Activated naive CD4-positive, alpha-beta T cell (primary cell): ENCODE measurements at places on chromosomes 2 and 18.

DNA sequence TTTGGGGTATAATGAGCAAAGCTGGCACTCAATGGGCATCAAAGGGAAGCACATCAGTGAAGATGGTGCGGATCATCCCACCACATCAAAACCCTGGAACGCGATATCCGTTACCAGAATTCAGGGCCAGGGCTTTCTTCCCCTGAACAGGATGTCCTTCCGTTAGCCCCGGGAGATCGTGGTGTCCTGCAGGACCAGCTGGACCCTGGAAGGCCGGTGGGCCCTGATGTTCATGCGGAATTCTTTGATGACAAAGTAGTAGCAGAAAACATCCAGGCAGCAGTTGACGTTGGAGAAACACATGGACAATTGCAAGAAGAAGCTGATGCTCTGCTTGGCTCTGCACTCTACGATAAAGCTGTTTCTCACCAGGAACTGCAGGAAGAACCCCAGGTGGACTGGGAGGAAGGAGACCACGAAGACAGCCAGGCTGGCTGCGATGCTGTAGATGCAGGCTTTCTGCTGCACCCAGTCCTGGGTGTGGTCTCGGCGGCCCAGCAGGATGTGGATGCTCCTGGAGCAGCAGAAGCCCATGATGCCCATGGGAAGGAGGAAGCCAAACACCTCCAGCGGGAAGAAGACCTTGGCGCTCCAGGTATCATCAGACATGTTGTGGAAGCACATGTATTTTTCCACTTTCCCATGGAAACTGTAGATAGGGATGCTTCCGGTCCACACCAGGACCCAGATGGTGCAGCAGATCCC, 15.0 kb downstream of the GPR55 start:
- no peak for DNase-seq

DNA sequence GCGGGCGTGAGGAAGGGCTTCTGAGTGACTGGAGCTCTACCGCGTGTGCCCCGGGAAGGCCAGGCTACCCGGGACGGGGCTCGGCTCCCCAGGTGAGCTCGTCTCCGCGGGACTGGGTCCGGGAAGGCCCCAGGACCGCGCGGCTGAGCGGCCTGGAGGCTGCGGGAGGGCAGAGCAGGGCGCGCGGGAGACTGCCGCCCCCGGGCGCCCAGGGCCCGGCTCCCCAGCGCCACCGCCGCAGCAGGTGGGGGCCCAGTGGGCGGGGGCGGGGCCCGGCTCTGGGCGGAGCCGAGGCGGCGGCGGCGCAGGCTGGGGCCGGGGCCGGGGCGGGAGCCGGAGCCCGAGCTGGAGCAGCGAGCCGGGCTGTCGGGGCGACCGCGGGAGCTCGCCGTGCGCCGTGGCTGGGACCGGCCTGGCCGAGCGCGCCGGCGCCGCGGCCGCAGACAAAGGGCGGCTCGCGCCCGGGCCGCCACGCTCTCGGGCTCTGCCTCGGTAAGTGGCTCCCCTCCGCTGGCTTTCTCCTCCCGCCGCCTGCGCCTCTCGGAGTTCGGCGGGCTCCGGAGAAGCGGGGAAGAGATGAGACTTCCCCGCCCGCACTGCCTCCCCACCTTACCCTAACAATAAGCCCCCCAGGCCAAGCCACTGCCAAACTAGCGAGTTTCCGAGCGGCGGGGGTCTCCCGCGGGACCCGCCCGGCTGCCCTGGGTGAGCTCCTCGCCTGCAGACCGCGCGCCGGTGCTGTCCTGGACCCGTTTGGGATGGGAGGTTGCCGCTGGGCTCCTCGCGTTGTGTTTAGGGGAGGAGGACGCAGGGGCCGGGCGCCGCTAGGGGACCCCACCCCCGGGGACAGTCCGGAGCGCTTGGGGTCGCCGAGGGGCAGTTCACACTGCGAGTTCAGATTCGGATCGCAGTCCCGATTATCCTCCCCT, at the start of gene MAPK4:
MAPK4 (plus strand) TSS at position 336 of the 929 bp plus-strand sequence. CDS start 103,872 bp downstream, outside the sequence.
- DNase-seq, result no peak

DNA sequence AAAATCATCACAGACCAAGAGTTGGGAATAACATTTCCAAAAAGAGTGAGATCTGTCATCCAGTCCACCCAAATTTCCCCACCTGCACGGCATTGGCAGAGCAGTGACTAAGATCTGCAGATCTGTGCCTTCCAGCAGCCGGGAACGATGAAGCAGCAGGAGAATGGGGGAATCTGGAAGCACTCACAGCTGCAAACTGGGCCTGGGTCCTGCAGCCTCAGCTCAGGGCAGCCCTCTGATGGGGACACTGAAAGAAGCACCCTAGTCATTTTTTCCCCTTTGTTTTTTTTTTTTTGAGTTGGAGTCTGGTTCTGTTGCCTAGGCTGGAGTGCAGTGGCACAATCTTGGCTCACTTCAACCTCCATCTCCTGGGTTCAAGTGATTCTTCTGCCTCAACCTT, 4.4 kb upstream of the SAG start:
- DNase-seq, result no peak

- no peak for DNase-seq
Observed at GRCh38 chr2:242002944-242003343, 133.4 kb downstream of the RTP5 start.

DNA sequence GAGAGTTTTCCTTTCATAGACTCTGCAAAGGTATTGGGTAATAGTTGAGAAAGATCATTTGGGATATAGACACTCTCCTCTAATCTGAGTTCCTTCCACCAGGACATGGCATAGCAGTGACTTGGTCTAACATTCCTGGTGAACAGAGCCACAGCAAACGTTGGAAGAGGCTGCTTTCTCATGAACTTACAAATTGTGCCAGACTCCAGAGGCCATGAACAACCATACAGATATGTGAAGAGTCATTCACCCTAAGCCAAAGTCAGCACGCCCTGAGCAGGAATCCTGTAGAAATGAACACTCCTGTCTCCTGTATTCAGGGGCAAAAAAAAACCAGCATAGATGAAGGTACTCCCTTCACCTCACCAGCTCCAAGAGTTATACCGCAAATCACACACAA, 152.8 kb downstream of the TMEM18 start:
- DNase-seq, result no peak

GRCh38 chr2:48435909-48436308, 94.0 kb upstream of the STON1 start:
- no peak for DNase-seq

DNA sequence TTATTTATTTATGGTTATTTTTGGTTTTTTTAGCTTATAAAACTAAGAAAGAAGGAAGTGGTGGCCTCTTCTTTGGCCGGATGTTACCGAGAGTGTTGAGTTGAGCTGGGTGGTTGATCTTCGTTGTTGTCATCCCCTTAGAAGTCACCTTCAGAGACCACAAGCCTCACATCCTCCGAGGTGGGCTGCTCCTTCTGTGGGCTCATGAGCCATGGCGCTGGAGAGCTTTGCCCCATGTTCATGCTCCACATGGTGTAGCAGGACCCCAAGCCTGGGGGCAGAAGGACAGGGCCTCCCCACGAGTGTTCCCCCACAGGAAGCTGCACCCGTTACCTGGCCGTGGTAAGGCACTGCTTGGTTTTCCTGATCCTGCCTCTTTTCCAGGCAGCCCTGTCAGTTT, 23.4 kb downstream of the SNTG2 start:
- no peak for DNase-seq

DNA sequence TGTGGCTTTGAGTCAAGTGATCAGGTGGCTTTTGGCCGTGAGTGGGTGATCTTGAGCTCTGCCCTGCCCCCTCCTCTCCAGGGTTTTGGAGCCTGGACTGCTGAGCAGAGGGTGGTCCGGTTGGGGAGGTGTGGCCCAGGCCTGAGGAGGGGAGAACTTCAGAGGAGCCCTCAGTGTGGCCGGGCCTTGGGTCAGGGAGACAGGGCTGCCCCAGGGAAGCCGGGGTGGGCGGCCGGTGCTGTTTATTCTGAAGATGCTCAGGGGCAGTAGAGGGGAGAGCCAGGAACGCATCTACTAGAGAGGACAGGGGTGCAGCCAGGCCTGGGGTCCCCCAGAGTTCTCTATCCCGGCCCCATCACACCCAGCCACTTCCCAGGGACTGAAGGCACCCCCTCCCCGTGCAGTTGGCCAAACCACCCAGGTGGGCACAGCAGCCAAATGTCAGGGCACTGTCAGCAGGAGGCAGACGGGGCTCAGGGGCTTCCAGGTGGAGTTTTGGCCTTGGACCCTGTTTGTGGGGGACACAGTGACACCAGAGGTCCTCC, 963 bp downstream of the ERFE start:
- no peak for DNase-seq

DNA sequence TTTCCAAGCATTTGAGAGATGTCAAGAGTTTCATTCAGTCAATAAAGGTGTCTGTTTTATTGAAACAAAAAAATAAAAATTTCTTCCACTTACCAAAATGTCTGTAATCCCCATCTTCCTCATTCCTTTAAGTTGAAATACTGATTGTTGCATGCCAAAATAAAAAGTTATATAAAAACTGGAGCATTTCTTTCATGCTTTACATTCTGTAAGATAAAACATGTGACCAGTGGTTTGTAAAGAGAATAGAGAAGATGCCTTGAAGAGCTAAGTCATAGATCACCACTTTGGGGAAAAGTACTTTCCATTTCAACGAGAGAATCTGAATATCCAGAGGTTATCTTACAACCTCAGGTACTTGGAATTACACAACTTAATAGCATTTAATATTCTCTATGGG, 35.9 kb upstream of the MYO1B start:
- no peak for DNase-seq

- DNase-seq, result no peak
Observed at GRCh38 chr2:146147448-146148012, 1627.6 kb upstream of the ZEB2 start.

DNA sequence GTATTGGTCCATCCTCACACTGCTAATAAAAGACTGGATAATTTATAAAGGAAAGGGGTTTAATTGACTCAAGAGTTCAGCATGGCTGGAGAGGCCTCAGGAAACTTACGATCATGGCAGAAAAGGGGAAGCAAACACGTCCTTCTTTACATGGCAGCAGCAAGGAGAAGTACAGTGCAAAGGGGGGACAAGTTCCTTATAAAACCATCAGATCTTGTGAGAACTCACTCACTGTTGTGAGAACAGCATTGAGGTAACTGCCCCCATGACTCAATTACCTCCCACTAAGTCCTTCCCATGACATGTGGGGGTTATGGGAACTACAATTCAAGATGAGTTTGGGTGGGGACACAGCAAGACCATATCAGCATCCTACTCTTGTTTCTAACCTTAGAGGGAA, 37.0 kb downstream of the SP100 start:
- DNase-seq, result no peak

DNA sequence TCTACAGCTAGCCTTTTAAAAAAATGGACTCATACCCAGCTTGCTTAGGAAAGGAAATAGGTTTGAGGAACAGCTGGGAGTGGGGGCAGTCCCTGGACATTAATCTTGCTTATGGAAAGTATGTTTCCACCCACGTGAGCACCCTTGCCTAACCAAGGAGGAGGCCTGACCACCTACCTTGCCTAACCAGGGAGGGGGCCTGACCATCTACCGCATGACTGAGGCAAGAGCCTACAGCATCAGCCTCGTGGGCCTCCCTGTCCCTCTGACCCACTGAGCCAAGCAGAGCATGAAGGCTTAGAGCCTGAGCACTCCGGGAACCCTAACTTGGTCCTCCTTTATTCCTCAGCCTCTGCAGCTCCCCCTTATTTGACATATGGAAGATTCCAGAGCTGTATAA, 20.2 kb downstream of the PRKAG3 start:
- no peak for DNase-seq

DNA sequence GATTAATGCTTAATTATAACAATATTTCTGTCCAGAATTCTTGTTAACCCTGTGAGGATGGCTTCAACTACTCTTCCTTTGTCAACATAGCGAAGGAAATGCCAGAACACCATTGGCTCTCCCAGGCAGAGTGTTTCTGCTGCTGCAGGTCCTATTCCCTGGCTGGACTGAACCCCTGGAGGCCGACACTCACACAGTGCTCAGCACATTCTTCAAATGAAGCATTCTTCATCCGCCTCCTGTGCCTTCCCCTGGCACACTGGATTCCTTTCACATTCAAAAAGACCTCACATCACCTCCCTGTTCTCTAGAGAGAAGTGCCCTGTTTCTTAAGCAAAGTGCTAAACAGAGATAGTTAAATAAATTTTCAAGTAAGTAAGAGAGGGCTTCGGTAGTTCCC, 187.3 kb upstream of the MSH6 start:
- no peak for DNase-seq

DNA sequence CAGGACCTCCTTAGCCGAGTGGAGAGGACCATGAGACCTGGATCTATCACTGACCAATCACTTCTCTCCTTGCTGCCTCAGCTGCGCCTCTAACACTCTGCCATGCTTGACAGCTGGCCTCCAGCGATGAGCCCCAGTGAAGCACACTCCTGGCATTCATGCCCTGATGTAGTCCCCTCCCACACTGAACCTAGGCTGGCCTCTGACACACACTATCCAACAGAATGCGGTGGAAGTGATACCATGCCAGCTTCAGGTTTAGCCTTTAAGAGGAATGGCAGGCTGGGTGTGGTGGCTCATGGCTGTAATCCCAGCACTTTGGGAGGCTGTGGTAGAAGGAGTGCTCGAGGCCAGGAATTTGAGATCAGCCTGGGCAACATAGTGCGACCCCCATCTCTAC, 73.7 kb upstream of the LAPTM4A start:
- DNase-seq, result no peak

DNA sequence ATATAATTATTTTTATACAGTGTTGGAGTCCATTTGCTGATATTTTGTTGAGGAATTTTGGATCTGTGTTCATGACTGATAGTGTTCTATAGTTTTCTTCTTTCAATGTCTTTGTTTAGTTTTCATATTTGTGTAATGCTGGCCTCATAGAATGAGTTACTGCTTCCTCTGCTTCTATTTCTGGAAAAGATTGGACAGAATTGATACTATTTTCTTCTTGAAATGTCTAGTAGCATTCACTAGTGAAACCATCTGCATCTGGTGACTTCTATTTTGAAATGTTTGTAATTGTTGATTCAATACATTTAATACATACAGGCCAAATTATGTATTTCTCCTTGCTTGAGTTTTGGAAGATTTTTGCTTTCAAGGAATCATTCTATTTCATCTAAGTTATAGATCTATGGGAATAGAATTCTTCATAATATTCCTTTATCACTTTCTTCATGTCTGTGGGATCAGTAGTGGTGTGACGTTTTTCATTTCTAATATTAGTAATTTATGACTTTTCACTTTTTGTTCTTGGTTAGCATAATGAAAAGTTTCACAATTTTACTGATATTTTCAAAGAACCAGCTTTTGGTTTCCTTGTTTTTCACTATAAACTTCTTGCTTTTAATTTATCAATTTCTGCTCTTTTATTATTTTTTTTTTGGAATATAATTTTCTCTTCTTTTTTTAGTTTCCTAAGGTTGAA, 509.9 kb upstream of the VRK2 start:
- DNase-seq, result no peak

DNA sequence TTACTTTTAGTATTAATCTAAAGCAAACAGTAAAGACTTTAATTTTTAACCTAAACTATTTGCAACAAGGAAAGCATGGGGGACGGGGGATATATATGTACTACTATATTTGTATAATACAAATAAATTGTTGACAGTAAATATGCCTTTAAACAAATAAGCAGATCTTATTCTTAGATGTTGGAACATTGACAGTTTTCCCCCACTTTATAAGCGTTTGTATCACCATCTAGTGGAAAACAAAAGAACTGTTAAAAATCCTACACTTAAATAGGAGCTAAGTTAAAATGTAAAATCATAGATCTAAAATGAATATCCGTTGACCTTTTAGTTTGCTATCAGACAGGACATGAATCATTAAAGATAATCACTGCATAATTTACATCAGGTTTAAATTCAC, 50.0 kb downstream of the RBBP8 start:
- no peak for DNase-seq

GRCh38 chr2:145752091-145752806, 1232.3 kb upstream of the ZEB2 start:
- DNase-seq, result no peak

- no peak for DNase-seq
Observed at GRCh38 chr2:1864301-1864980, 120.1 kb upstream of the PXDN start.

- no peak for DNase-seq
Observed at GRCh38 chr18:47968721-47969120, 38.3 kb upstream of the SMAD2 start.
